Effector CD8-positive, alpha-beta T cell (primary cell): ENCODE measurements at places on chromosomes 7 and 10.

- no peak for DNase-seq
Measured at GRCh38 chr10:63576501-63576900, 55.3 kb downstream of the REEP3 start.

DNA sequence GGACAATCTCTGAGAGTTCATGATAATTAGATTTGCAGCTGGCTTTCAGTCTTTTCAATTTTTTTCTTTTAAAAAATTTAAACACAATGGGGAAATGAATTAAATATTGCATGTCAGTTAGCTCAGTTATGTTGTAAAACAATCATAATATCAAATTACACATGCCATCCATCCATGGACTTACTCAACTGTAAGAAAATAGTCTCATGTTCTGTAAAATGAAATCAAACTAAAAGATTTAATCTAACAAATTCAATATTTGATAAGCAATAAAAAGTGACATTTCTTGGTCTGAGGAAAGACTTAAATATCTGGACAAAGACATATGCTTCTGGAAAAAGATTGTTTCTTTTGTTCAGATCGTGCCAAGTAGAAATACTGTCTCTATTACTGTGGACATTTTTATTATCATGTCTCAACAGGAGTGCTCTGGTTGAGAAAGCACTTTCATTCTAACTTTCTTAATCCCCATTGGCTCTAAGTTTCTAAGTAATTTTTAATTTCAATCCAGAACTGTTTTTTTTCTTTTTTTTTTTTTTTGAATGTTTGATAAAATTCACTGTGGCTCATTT is 179.2 kb upstream of the FAM3C start:
- no peak for DNase-seq

- no peak for DNase-seq
Measured at GRCh38 chr10:3700531-3701076, 84.4 kb downstream of the KLF6 start.

GRCh38 chr10:87928996-87929395 is 65.6 kb downstream of the PTEN start:
- no peak for DNase-seq

DNA sequence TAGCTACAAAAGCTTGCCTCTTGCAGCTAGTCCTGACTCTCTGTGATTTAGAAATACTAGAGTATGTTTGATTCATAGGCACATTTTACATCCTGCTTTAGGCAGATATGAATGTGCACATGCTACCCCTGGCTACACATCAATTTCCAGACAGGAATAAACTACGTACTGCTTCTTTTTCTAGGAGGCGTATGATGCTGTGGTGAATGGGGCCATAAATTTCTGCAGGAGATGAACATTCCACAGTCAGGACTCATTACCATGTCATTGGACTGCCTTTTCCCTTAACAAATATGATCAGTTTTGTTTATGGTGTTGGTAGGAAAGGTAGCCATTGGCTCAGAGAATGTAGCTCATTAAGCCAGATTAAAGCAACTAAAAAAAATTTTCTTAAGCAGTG is 50.1 kb upstream of the IFRD1 start:
- DNase-seq = no peak

- DNase-seq = no peak
Measured at GRCh38 chr10:130456616-130457015, 320.4 kb downstream of the GLRX3 start.

GRCh38 chr10:129960481-129961156 is 3.5 kb downstream of the EBF3 start:
- no peak for DNase-seq

- no peak for DNase-seq
Measured at GRCh38 chr10:119225083-119225658, 17.8 kb downstream of the GRK5 start.

DNA sequence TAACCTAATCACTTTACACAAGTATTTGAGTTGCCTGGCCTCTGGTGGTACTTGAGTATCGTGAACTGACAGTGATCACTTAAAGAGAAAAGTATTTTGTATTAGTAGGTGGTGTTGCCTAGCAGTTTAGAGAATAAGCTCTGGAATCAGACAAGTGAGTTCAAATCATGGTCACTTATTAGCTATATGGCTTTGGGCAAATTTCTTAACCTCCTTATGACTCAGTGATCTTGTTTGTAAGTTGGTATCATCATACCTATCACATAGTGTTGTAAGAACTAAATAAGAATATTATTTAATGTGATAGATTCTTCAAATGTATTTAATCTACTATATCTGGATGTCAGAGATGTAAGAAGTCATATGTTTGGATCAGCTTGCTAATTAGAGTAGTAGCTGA is 163.8 kb downstream of the RNF133 start:
- DNase-seq = no peak

DNA sequence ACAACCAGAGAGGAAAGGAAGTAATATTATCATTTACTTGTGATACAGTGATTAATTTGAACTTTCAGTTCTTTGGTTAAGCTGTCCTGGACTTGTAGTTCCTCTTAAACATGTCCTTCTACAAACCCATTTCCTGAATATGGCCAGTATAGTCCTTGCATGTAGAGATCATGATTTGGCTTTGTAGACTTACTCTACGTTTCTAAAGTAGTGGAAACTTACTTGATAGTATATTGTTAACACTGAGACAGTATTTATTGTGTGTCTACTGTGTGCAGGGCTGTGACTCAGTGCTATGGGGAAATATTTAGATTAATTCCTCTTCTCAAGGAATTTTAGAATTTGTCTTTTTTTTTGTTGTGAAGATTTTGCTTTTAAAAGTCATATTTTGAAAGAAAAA is 109.5 kb downstream of the NRF1 start:
- DNase-seq = no peak

- DNase-seq = no peak
Measured at GRCh38 chr7:117062300-117062699, 109.0 kb downstream of the ST7 start.

DNA sequence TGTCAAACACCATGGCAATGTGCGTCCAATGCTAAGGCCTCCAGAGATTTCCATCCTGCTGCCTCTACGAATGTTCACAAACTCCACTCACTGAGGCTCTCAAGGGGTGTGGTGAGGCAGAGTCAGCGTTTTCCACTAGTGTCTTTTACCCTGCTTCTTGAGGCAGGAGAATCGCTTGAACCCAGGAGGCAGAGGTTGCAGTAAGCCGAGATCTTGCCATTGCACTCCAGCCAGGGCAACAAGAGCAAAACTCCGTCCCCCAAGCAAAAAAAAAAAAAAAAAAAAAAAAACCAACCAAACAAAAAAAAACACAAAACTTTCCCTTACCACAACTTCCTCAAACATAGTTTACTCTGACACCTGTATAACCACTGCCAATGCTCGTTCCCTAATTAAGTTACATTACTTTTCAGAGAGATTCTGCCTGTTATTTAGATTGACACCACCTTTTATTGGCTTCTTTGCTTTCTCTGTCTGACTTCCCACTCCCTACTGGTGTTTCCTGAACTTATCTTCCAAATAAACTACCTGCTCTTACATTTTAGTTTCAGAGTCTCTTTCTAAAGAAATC is 102.1 kb upstream of the ZNF746 start:
- DNase-seq = no peak

DNA sequence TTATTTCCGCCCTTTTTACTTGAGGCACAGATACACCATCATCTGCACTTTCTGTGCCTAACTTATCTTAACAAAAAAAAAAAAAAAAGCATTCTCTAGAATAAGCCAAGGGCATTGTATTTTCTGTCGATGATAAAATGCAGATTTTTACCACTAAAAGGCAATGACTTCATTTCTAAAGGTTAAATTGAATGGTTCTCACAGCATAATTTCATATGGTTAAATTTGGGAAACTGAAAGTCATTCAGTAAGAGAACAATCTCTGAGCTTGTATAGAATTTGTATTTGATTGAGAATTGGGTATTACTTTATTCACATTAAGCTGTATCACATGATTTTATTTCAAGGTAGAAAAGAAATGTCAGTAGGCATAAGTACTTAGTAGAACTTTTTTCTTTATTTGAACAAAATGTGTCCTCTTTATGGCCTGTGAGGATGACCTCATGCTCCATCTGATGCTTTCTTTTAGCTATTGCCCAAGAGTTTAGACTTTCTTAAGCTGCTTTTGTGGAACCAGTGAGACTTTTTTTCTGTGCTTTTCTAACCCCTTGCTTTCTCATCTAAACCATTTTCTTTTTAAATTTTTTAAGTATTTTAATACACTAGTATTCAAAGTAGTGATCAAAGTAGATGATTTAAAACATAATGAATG is 110.3 kb downstream of the LRRC4 start:
- DNase-seq = no peak

DNA sequence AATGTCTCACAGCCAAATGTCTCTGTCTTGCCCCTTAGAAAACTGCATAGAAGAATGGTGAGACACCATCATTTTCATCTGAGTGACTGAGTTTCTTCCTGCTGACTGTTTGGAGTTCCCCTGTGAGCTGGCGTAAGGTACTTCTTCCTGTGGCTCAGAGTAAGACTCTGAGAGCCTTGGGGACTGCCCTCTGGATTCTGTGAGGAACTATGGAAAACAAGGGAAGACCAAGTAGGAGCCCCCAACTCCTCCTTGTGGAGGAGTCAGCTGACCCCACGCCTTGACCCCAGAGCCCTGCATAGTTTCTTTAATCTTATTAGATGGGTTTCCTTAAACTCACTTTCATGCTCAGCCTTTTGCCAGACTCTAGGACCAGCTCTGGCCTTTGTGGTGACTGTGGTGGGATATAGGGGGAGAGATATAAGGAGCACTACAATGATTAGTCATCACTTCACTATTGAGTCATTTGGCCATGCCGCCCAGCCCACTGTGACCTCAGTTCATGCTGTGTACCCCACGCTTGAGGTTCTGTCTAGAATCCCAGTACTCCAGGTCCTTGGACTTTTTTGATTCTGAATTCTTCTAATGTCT is 51.8 kb upstream of the FAM133B start:
- DNase-seq = no peak

GRCh38 chr7:26815426-26815825 is 49.0 kb downstream of the SKAP2 start:
- DNase-seq = no peak

DNA sequence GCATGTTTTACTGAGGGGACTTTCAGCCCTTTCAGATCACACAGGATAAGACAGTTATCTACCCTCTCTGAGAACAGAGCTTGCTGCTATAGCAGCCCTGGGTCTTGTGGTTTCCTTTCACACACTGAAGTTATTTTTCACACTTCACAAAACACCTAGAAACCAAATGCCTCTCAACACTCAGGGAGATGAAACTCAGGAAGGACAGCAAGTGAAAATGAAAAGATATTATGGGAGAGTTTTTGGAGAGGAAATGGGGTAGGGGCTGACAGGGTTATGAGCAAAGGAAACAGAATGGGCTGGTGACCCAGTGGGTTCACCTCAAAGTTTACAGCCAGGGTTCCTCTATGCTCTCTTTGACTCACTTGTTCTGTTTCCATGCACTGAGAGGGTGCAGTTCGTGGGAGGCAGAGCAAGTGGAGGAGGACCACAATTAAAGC is 17.0 kb upstream of the GIMAP2 start:
- no peak for DNase-seq

DNA sequence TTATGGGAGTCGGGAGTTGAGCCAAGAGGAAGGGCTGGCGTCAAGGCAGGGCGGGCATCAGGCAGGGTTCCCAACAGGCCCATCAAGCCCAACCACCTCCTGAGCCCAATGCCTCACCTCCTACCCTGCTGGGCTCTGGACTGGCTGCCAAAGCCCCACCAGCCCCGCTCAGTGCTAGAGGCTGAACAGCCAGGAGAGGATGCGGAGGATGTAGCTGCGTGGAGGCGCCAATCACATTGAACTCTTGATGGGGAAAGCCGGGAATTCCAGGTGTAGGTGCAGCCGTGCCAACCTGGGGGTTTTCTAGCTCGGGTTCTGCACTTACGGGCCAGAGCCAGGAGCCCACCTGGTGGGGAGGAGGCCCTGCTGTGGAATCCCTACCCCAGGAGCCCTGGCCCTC is 12.9 kb downstream of the ATP5MF start:
- no peak for DNase-seq

DNA sequence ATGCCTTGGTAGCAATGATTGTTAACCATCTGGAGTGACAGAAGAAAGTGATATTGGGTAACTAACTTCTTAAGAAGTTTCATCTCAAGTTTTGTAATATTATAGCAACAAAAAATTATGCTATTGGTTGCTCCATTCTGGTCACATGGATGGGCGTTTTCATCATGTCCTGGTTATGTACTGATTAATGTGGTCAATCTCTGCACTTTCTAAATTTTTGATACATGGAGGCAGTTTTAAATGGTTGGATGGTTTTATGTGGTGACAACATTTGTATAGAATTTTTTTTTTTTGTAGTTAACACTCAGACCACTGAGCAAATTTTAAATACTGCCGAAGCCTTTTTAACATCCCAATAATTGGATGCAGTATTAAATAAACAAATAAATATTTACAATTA is 55.2 kb upstream of the CCAR1 start:
- DNase-seq = no peak

DNA sequence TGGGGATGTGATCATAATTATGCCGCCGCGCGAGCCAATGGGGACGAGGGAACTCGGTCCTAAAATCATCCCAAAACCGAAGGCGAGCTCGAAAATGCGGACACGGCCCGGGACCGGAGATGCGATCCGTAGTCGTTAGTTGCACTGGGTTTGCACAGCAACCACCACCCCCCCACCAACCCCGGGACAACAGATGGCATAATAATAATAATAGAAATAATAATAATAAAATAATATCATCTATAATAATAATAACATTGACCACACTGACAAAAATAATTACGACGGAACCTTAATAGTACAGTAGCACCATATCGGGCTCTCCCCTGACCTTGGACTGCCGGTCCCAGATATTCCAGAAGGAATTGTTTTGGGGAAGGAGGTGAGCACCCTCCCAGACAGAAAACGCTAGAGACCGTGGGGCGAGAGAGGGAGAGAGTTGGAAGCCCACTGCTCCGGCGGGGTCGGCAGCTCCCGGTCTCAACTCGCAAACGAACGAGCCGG is 1.1 kb upstream of the EMX2 start:
- DNase-seq = no peak

GRCh38 chr10:86782701-86783418 is 26.4 kb downstream of the BMPR1A start:
- DNase-seq = no peak

- no peak for DNase-seq
Measured at GRCh38 chr7:2336626-2337299, 17.9 kb upstream of the EIF3B start.

DNA sequence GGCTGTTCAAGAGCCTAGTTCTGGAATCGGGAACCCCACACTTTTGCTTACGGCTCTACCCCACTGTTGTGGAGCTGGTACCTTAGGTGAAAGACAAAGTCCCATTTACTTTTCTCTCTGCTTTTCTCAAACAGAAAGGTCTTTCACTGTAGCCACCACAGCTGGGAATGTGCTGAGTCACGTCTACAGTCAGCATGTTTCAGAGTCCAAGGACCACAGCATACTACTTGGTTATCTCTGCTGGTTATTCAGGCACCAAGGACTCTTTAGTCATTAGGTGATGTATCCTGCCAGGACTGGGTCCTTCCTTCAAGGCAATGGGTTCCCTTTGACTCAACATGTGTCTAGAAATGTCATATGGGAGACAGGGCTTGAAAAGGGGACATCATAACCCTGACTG is 266.8 kb upstream of the STEAP1 start:
- no peak for DNase-seq

- no peak for DNase-seq
Measured at GRCh38 chr7:138519061-138519798, 59.2 kb downstream of the TRIM24 start.

GRCh38 chr10:10845185-10845584 is 172.5 kb upstream of the CELF2 start:
- DNase-seq = no peak
